ENCODE measurements at places on chromosomes 5 and 9. TPM values are rescaled to one million over a fixed set of nuclear protein-coding genes. Genes with fewer than 3 reads are reported as not detected.

Gene CCDC192
- total RNA-seq = not detected

Gene SLCO4C1
- under 0.01 TPM for total RNA-seq

Gene UBE2QL1
- total RNA-seq = not detected

Gene ZMAT2
- total RNA-seq = 72.7 TPM

Gene CDC25C
- total RNA-seq = 1.1 TPM

Gene HK3
- total RNA-seq = not detected

Gene ADCY2
- not detected for total RNA-seq

Gene NRARP
- 0.28 TPM for total RNA-seq

Gene C5orf52
- not detected for total RNA-seq

Gene TAS2R1
- 0.28 TPM for total RNA-seq

Gene PCDHGB7
- 4.5 TPM for total RNA-seq

Gene NDUFS6
- total RNA-seq = 94.9 TPM

Gene VPS13A
- total RNA-seq = 17.3 TPM

Gene ZDHHC11
- total RNA-seq = 1.7 TPM

Gene GABRA1
- total RNA-seq = not detected

Gene MEIKIN
- total RNA-seq = not detected

Gene PCAT7
- total RNA-seq = not detected

Gene DOK3
- 6.8 TPM for total RNA-seq

Gene DMRT2
- total RNA-seq = not detected

Gene FYB1
- under 0.01 TPM for total RNA-seq

Gene BSPRY
- total RNA-seq = not detected

Gene FGF1
- total RNA-seq = 9.6 TPM

Gene MRPL36
- total RNA-seq = 32.7 TPM

Gene FOXE1
- total RNA-seq = under 0.01 TPM

Gene SEMA5A
- total RNA-seq = 44.3 TPM

Gene GCNT4
- 1.5 TPM for total RNA-seq

Gene DBH
- total RNA-seq = not detected

Gene ADAMTS19
- total RNA-seq = under 0.01 TPM
